ENCODE measurements at places on chromosomes 1 and 21.

GRCh38 chr1:41718497-41718896, 200.2 kb downstream of the HIVEP3 start:
- no peak for DNase-seq

GRCh38 chr1:27831568-27832410, 1.2 kb downstream of the PPP1R8 start:
- no peak for DNase-seq

DNA sequence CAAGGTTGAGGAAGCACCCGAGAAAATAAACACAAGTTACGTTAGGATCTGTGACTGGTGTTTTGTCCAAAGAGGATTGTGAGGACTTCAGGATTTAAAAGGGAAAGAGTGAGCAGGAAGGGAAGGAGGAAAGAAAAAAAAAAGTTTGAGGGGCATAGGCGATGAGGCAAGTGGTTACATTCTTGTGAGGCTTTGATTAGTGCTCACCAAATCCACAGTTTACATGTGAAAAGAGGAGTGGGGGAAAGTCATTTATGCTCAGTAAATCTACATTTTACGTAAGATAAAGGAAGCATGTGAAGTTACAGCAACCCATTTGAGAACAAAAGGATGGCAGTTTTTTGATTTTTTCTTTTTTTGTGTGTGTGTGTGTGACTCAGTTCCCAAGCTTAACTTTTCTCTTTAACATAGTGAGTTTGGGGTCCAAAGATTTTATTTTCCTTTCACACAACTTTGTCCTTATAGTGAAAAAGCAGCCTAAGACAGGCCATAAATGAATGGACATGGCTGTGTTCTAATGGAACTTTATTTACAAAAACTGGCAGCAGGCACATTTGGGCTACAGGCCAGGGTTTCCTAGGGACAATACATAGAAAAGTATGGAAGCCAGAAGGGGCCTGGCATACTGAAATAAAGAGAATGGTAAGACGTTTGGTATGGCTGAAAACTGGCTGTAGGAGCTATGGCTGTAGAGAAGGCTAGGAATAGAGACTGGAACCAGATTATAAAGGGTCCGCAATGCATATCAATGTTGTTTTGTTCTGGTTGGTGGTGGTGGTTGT, 121.7 kb downstream of the FGGY start:
- no peak for DNase-seq

GRCh38 chr1:247299723-247300381, 31.8 kb downstream of the ZNF496 start:
- DNase-seq, result no peak
